ENCODE measurements at places on chromosomes 1 and 21.
A peak's percentile ranks its signal among the peaks of the same experiment; 100 is the strongest.

DNA sequence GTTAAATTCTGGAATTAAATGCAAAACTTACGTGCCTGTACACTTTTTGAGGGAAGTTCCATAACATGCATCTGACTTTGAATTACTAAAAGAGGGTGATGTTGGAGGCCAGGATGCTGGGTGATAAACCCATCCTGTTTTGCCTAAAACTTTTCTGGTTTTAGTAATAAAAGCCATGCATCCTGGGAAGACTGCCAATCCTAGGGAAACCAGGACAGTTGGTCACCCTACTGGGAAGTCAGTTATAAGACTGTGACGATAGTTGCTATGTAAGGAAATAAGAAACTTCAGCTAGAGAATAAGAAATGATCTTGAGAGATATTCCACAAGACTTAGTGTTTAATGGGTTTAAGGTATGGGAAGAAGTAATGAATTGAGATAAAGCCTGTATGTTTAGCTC lies 336.6 kb upstream of the LYPLAL1 start:
- no peak for DNase-seq

DNA sequence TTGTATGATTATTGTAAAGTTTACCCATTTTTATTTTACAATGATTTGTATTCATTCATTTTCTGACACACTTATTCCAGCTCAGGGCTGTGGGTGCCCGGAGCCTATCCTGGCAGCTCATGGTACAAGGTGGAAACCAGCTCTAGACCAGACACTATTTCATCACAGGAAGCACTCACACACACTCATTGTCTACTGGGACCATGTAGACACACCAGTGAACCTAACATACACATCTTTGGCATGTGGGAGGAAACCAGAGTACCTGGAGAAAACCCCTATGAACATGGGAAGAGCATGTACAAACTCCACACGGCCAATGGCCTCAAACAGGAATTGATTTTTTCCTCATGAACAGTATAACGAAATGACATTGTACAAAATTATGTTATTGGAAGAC lies 2.4 kb downstream of the DTL start:
- DNase-seq = no peak

DNA sequence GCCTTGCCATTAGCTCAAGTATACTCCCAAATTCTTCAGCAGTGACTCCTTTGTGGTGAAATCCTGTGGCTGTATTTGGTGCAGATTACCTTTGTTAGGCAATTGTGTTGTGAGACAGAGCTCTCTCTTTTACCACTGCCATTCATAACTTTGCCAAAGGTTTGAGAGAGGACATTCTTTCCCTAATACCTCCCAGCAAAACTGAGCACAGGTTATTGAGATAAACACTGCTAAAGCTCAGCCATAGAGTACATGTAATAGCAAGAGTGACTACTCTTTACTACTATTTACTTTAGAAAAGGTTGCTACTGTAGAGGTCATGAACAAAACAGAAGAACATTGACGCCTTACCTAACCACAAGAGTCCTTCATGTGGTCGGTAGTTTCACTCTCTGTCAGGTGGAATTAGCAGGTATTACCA lies 514.0 kb upstream of the ADAMTS5 start:
- DNase-seq = no peak

DNA sequence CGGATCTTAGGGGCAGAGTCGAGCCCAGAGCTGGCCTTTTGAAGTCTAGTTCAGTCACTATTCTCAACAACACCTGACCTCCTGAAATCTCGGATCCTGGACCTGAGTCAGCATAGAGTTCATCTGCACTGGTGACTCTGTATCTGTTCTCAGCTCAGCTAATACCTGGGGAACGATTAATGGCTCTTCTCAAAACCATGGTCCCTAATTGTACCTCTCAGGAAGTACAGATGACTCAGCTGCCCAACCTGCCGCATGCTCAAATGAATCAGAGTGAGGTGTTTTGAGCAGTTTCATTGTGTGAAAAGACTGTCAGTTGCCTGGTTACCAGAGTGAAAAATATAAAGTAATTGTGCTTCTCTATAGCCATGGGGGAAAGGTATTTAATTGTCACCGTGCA lies 89.2 kb downstream of the SLC35F3 start:
- no peak for DNase-seq

DNA sequence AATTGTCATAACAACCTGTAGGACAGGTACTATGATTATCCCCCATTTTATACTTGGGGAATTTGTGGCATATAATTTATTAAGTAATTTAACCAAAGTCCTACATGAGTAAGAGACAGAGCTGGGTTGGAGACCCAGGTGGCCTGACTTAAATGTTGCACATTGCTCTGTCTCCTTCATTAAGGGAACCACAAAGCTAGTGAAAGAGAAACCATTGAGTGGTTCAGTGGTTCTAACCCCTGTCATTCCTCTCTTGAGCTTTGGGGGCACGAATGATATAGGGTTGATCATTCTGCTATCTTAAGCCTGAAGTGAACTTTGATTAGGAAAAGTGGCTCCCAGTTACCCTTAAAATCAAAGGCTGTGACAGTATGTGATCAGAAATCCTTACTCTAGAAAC lies 5.3 kb upstream of the MAP3K7CL start:
- DNase-seq = no peak

GRCh38 chr1:227937031-227937837 lies 10.5 kb downstream of the WNT9A start:
- DNase-seq = peak; percentile 34

All from right forelimb (tissue), 1 donor.